ENCODE measurements at places on chromosomes 11 and 22.

GRCh38 chr22:39384750-39385480, 14.7 kb upstream of the TAB1 start:
- no peak for DNase-seq

DNA sequence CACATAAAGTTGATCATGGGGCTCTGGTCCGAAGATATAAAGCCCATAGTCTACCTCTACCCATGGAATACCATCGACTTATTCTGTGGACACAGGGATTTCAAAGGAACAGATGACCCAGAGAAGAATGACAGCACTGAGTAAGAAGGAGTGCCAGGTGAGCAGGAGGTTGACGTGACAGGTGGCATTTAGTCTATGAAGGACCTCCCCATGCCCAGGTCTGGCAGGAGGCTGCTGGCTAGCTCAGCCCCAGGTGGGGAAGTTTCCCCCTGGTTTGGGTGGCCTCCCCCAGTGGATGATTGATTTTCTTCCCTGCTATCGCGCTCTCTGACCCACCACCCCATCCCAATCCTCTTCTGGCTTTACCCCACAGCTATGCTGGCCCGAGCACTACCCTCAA, 39.1 kb downstream of the KCNC1 start:
- no peak for DNase-seq

GRCh38 chr11:93922830-93923229, 72.4 kb upstream of the VSTM5 start:
- no peak for DNase-seq

DNA sequence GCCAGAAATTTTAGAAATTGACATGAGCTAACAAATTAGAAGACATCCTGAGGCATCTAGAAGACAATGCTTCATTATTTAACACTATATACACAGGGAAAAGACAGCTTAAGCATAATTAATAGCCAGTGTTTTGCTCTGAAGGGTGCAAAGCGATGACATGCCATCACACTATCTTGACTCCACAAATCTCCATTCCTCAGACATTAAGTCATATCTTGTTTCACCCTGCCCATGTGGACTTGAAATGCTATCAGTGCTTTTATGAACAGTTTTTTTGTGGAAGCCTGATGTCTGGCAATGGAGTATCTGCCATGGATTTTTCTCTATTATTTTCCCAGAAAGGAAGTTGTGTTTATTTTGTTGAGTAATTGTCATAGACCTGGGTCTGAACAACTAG, 2.3 kb downstream of the CARD18 start:
- no peak for DNase-seq

DNA sequence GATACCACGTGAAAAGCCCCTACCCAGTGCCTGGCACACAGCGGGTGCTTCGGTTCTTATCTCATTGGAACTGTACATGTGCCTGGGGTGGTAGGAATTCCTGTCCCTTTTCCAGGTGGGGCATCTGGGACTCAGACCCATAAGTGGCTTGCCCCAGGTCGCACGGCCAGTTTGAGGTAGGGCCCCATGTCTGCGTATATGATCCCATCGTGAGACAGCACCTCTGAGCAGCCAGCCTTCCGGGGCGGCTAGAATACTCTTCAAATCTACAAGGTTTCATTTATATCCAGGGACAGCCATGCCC, 33.5 kb upstream of the SMIM38 start:
- no peak for DNase-seq
